ENCODE measurements at places on chromosomes 11 and 22. TPM values are rescaled to one million over a fixed set of nuclear protein-coding genes. Genes with fewer than 3 reads are reported as not detected.

GRCh38 chr22:31764785-31765184 is 11.0 kb downstream of the DEPDC5 start:
- H3K4me1 ChIP-seq = no peaks in the 10 kb centered on the region
- no peak overlapping the region for H3K27ac ChIP-seq
- DNase-seq = no peak
- peaks cover 44% of the 10 kb centered on the region for H3K36me3 ChIP-seq
- no peak overlapping the region for H3K4me3 ChIP-seq
- no peaks in the 10 kb centered on the region for H3K27me3 ChIP-seq

GRCh38 chr11:77267962-77268361 is 33.5 kb downstream of the GDPD4 start:
- no peaks in the 10 kb centered on the region for H3K4me1 ChIP-seq
- no peaks in the 10 kb centered on the region for H3K36me3 ChIP-seq
- no peak overlapping the region for H3K4me3 ChIP-seq
- no peaks in the 10 kb centered on the region for H3K27me3 ChIP-seq

- H3K4me3 ChIP-seq = no peak overlapping the region
- no peak for DNase-seq
- H3K36me3 ChIP-seq = no peaks in the 10 kb centered on the region
- peaks cover 4% of the 10 kb centered on the region for H3K27me3 ChIP-seq
- H3K27ac ChIP-seq = no peak overlapping the region
These were observed 29.6 kb downstream of the RTN4R start for GRCh38 chr22:20238536-20238900.

Gene CRACR2B
- total RNA-seq = 4.3 TPM

Gene MGAT3
- 1.4 TPM for total RNA-seq

Data from sigmoid colon (tissue), 7 donors.